Activated CD4-positive, alpha-beta memory T cell treated with anti-CD3 and anti-CD28 coated beads for 36 hours (primary cell): ENCODE measurements at places on chromosomes 4 and X. TPM values are rescaled to one million over a fixed set of nuclear protein-coding genes. Genes with fewer than 3 reads are reported as not detected.

ZCCHC4 gene
- 10.6 TPM for total RNA-seq

TSPAN6 gene
- 0.19 TPM for total RNA-seq

ADAM29 gene
- not detected for total RNA-seq

TMPRSS11E gene
- total RNA-seq = not detected
